Non-pigmented ciliary epithelial cell (primary cell): ENCODE measurements at places on chromosomes 4 and X.

- no peak for DNase-seq
These were observed 325.5 kb downstream of the GRID2 start for GRCh38 chr4:92629302-92629701.

GRCh38 chr4:112513971-112514646 lies 1.9 kb downstream of the NEUROG2 start:
- DNase-seq, result no peak

DNA sequence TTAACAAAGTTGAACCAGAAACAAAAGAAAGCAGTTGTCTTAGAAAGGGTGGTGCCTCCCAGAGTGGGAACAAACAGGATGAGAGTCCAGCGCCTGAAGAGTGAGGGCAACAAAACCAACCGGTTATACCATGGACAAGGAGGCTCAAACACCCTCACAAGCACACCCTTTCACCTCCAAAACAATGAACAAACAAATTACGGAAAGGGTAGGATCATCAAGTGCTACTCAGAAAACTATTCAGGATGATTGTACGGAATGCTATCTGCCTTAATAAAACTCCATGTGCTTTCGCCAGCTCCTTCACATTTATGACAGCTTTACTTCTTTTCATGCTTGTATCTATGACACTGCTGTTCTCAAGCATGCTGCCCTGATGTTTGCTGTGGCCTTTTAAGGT lies 26.8 kb downstream of the SLC39A8 start:
- DNase-seq, result no peak

GRCh38 chr4:140856621-140857062 lies 100.5 kb upstream of the TBC1D9 start:
- peak; percentile 31 for DNase-seq

- DNase-seq, result no peak
These were observed 115.2 kb upstream of the LNX1 start for GRCh38 chr4:53706422-53707032.

DNA sequence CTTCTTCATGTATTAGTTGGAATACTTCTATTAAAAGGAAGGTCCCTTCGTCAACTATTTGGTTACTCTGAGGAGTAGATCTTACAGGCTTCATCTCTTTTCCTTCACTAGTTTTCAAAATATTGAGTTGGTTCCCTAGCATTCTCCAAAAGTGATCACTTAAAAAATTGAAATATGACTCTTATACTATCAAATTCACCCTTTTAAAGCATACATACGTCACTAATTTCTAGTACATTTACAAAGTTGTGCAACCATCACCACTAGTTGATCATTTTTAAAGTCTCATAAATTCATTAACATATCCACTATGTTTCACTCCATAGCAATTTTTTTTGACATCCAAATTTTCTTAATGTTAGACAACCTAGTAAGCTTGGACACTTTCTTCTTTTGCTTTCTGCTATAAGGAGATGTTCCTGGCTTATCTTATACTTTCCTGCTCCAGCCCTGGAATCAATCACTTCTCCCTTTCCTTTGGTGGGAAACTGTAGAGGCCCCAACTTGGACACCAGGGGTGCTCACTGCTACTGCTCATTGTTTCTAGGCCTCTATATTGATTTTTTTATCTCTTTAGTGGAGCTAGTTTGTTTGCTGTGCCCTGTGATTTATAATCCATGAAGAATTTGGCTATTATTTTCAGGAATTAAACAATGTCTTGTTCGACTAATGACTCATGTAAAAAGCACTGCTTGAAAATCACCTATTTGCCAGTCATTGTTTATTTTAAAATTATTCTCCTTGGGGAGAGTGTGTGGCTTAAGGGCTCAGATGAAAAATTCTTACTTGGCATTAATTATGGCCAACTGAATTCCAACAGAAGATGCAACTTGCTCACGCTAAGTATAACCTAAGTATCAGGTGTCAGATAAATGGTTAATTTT lies 4.0 kb upstream of the ZFX start:
- DNase-seq, result no peak

- DNase-seq, result no peak
These were observed 6.2 kb downstream of the HNRNPD start for GRCh38 chr4:82367438-82368097.

GRCh38 chr4:8537041-8537461 lies 43.1 kb upstream of the GPR78 start:
- DNase-seq, result peak; percentile 50

- no peak for DNase-seq
These were observed 115.0 kb downstream of the SMIM20 start for GRCh38 chr4:26028793-26029567.

- DNase-seq, result no peak
These were observed 34.3 kb downstream of the FGFRL1 start for GRCh38 chr4:1045595-1046201.

- no peak for DNase-seq
These were observed 457.8 kb downstream of the TRAM1L1 start for GRCh38 chr4:116627545-116627944.

DNA sequence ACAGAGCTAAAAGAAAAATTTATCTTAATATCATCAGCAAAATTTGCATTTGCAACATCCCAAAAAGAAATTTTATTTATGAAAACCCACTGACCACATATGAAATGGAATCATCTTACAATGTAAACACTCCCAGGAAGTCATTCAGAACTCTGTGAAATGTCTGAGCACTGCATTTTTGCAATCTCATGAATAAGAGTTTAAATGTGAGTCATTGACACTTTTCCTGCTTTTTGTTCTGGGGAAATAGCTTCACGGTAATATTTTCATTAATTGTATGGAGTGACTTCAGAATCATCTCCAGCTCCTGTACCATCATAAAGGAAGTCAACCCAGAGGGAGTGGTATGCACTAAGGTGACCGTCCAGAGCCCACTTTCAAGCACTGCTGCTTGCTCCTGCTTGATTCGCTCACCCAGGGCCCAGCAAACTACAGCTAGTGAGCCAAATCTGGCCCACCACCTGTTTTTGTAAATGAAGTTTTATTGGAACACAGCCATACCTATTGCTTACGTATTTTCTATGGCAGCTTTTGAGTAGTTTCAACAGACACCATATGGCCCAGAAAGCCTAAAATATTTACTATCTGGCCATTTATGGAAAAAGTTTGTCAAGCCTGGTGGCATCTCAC lies 17.2 kb downstream of the EDNRA start:
- DNase-seq, result peak; percentile 74

DNA sequence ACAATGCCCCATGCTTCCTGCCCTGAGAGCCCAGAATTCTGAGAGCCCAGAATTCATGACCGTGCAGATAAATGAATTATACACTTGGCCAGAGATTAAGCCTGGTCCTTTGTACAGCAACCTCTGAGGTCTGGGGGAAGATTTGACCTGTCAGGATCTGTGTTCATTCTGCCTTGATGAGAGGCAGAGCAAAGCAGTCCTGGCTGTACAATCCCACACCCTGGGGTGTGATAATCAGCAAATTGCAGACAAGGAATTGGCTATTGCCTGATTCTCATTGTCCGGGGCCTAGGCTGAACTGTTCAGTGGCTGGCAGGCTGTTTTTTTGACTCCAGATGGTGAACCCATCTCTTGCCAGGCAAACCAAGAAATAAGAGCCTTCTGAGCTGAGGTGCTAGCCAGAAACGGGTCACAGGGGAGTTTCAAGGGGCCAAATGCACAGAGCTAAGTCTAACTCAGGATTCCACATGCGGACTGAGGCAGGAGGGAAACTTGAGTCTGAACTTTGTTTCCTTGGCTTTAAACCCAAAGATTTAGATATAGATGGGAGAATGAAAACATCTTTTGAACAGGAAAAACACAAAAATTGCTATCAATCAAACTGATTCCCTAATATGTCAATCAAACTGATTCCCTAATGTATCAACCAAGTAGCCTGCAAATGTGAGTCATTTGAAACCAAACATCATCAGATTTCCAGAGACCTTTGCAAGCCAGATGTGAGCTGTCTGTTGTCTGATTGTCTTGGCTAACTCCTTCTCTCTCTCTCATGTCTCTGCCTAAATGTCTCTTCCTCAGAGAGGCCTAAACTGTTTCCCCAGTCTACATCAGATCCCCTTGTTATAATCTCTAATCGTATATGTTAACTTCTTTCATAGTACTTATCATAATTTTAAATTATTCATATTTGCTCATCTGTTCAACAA lies 159.3 kb downstream of the ATG4A start:
- no peak for DNase-seq

DNA sequence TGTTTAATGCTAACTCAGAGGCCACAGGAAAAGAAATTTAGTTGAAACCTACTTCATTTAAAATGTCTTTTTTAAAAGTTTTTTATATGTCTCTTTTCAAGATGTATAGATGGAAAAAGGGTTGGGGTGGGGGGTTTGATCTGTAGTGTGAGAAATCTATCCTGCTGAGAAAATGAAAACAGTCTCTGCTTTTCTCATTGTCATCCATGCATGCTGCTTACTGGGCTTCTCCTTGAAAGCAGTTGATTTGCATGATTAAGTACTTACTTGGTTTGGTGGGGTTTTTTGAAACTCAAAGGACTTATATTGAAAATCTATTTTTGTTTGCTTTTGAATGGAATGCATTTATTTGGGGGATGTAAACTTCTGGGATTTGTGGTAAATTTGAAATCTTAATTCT lies 313.6 kb upstream of the DKK2 start:
- DNase-seq, result no peak
